ENCODE measurements at places on chromosomes 4 and X.

- no peak for DNase-seq
Observed at GRCh38 chrX:68503836-68504636, 5.2 kb downstream of the YIPF6 start.

DNA sequence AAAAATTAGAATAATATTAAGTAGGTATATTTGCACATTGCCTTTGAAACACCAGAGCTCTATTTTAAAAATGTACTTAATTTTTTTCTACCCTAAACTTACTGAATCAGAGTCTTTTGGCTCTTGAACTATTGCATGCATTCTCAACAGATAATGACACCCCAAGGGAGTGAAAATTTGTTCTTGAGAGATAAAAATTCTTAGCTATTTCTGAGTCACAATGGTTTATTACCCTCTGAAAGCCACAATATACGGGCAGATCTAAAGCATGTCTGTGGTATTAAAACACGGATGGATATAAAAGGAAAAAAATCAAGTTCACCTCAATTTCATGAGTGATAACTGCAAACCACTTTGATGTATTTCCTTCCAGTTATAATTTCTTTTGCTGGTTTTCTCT, 636.3 kb upstream of the FTHL17 start:
- DNase-seq = no peak

GRCh38 chr4:128955751-128956150, 137.6 kb downstream of the SCLT1 start:
- DNase-seq = no peak

GRCh38 chr4:53716011-53716410, 124.7 kb upstream of the LNX1 start:
- DNase-seq = no peak

GRCh38 chr4:98653890-98654867, 4.2 kb downstream of the TSPAN5 start:
- DNase-seq = no peak

- DNase-seq = no peak
Observed at GRCh38 chrX:69718102-69718501, 102.2 kb downstream of the EDA start.

DNA sequence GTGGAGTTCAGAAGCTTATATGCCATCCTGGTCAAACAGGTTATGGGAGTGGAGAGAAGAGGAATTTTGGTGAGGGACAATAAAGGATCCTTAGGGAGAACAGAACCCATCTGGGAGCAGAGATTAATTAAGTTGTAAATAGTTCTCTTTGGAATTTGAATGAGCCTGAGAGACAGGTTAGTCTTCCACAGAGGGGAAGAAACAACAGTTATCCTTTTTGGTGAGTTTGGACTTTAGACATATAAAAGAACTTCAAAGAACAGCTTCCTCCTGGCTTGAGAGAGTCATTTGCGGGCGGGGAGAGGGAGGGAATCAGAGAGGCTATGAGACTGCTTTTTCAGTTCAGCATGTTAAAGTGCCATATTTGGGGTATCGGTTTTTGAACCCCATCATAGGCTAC, 793.3 kb upstream of the MAGEB2 start:
- DNase-seq = no peak

- no peak for DNase-seq
Observed at GRCh38 chr4:39942507-39942906, 35.2 kb downstream of the PDS5A start.

GRCh38 chrX:154308108-154308946, 12.7 kb downstream of the TKTL1 start:
- DNase-seq = no peak

DNA sequence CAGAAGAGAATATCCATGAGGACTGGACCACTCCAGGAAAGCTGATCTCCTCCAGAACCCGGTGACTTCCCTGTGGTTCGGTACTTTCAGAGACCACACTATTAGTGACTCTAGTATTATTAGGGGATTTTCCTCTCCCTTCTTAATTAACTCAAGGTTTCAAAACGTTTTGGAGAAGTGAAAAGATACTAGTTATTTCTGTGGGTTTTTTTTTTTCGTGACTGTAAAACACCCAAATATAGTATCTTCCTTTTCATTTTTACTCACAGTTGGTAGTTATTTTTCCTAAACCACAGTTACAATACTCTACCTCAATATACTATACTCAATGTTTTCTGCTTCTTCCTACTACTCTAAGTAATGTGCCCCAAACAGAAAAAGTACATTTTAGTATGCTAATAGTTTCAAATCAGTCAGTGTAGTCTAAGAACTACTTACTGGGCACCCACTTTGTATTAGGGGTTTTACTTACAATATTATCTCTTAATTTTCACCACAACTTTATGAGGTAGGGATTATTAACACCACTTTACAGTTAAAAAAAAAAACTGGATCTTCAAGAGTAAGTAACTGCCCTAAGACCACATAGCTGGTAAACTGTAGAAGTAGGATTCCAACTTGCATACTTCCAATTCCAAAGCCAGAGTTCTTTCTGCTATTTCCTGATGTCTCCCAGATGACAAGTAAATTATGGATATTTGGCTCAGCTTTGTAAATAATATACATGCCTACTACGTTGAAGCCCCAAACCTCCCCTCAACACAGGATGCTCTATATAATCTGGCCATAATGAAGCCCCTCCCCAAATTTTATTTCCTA, 45.0 kb downstream of the SLC9A7 start:
- DNase-seq = no peak

GRCh38 chr4:127586922-127587571, 45.7 kb upstream of the INTU start:
- no peak for DNase-seq

GRCh38 chr4:113181289-113182007, 132.0 kb downstream of the ANK2 start:
- no peak for DNase-seq

- no peak for DNase-seq
Observed at GRCh38 chrX:50168241-50168687, 32.5 kb downstream of the AKAP4 start.

DNA sequence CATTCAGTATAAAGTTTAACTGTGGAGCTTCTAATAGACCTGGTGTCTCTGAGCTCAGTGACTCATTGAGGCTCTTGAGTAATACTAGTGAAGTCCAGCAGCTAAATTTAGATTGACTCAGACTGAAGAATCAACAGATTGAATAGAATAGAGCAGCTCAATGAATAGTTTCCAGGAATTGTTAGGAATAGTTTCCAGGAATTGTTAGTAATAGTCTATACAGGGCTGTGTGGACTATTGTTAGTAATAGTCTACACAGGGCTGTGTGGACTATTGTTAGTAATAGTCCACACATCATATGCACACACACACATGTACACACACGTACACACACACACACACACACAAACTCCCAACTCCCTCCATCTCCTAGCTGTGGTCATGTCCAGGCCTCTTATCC, 3.0 kb downstream of the GIMD1 start:
- no peak for DNase-seq

GRCh38 chr4:139457318-139457717, 3.4 kb downstream of the RAB33B start:
- DNase-seq = no peak

DNA sequence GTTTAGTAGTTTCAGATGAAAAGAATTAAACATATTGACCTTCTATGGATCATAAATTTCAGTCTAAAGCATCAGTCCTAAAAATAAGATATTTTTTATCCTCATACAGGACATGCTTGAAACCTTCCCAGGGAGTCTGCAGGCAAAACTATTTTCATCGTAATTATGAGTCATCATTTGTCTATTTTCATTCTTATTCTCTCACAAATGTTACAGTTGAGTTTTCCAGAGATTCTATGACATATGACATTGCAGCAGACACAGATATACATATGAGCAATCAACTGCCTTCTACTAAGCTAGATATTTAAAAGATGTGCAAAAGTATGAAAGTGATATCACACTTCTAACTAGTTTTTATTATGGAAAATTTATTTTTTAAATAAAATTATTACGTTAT, 398.0 kb downstream of the MAGEB5 start:
- DNase-seq = no peak

GRCh38 chrX:97374266-97374665, 490.6 kb downstream of the RPA4 start:
- DNase-seq = no peak

GRCh38 chr4:89324671-89325070, 17.1 kb upstream of the GPRIN3 start:
- DNase-seq = no peak

GRCh38 chrX:123927845-123928244, 33.7 kb upstream of the STAG2 start:
- DNase-seq = no peak

DNA sequence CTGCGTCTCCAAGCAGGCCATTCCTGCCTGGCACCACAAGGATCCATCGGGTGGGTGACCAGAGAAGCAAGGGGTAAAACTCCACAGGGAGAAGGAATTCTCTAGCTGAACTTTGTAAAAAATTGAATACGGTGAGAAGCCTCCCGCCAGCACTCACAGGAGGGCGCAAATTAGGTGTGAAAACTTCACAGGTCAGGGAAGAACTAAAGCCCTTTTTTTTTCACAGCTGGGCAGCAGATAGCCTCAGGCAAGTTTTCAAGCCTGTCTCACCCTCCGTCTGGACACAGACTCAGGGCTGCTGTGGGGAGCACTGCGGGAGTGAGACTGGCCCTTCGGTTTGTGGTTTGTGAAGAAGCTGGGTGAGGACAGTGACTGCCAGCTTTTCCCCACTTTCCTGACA, 224.1 kb upstream of the FGF16 start:
- no peak for DNase-seq

GRCh38 chrX:3527166-3527565, 180.7 kb upstream of the MXRA5 start:
- DNase-seq = no peak

GRCh38 chr4:146450524-146450923, 71.2 kb downstream of the SLC10A7 start:
- DNase-seq = no peak

DNA sequence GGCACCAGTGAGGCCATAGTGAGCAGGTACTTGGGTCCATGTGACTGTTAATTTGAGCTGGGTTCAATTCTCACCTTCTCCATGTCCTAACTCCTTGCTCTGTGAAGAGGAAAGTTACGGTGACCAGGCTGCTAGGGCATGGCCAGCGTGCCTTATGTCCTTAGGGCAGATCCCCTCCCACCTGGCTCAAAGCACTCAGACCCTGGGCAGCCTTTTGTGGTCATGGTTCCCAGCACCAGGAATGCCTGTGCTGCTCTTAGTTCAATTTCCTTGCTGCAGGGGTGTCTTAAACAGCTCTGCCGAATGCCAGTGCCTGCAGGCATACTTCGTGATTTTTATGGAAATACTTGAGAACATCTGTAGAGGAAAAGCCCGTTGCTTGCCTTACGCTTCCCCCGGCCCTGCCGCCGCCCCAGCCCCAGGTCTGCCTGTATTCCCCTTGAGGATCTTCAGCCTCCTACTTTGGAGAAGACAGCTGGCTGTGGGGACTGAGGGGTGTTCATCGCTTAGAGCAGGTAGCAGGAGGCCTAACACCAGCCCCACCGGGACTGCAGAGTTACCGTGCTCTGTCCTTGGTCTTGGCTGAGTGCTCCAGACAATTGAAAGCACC, 3.1 kb upstream of the CDK16 start:
- DNase-seq = no peak

DNA sequence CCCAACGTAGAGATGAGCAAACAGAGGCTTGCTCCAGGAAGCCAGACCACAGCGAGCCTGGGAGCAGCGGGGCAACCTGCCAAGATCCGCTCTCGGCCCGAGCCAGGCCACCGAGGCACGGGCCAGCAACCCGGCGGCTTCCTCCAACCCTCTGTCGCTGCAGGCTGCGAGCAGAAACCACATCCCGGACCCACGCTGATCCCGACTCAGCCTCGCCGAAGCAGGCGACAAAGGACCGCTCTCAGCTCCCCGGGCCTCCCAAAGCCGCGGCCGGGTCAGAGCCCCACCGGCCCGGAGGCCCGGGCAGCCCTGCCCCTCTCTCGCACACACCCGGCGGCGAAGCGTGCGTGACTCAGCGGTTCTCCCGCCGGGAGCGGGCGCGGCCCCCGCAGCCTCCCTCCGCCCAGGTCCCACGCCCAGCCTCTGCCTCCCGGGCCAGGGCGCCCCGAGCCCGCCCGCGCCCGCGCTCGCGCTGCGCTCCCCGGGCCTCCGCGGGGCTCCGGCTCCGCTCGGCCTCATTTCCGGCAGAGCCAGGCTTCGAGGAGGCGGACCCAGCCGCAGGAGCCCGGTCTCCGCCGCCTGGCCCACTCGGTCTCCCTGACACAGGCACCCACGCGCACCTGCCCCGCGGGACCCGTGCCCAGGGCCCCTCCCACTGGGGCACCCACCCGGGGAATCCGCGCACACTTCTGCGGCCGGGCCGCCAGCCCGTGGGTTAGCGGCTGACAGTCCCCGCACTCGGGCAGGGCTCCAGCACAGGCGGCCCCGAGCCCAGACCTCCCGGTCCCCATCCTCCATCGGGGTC, 1.7 kb downstream of the PPP2R2C start:
- DNase-seq = no peak

DNA sequence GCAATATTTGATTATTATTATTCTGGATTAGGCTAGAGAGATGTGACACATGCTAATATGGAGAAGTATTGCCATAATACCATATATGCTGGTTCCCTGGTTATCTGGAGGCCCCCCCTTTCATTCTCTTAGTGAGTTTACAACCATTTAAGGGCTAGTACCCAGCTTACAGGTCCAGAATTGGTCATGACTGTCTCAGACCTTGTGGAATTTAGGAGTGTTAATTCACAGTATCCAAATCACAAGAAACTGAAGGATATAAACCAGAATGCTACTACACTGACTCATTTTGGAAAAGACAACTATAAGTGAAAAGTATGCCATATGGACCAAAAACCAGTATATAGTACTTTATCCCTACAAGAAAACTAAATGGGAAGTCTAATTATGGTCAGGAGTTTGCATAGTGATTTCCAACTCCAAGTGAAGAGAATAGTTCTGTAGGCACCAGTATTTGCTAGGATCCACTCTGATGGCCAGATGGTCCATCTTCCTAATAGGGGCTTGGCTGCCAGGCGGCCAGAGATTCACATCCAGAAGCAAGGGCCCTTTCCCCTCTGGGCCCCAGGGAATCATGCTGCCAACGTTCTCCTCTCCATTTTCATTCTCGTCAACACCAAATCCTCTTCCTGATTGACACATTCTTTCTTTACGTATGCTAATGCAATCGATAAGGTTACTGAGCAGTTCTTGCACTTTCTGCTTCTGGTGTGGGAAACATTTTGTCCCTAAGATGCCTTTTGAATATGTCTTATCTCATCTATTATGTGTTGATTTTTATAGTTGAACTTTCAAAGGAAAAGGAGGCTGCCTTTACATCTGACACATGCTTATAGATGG, 123.6 kb downstream of the SHROOM3 start:
- DNase-seq = no peak
